ENCODE measurements at places on chromosomes 12 and 14.

- no peak for DNase-seq
Observed at GRCh38 chr12:105705235-105705634, 374.7 kb downstream of the C12orf75 start.

DNA sequence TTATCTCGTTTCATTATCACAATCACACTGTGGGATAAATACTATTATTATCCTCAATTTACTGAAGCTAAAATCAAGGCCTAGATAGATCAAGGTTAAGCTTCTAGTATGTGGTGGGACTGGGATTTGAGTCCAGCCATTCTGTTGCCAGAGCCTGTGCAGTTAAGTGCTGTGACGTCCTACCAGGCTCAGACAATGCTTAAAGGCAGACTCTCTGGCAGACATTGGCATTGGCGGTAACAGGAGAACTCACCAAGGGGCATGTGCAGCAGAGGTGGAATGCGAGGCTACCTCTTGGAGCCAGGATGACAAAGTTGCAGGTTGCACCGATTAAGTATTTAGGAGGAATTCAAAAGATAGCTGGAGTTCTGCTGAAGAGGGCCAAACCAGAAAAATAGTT, 155.6 kb upstream of the IFNG-AS1 start:
- DNase-seq, result no peak

DNA sequence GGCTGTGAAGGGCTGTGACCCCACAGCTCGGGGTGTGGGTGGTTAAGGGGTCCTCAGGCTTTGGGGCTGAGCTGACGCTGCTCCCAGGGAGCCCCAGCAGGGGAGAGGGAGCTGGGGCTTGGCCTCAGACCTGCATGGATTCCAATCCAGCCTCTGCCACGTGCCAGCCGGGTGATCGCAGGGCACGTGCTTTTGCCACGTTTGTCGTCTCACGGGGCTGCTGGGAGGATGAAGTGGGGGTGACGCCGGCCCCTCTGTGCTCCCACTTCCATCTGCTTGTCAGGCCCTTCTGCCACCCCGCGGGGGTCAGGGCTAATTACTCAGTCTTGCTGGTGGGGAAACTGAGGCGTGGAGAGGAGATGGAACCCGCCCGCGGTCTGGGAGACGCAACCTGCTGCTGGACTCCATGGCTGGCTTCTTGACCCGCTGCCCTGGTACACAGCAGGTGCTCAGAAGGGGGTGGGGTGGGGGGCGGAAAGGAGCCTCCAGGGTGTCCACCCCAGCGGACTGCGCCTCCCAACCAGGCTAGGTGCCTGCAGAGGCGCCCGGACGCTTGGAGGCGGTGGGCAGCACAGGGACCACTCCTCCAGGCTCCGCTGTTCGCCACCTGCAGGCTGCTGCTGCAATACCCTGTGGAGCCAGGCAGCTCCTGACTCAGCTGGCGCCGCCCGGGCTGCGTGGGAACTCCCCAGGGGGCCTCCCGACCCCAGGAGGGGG, 36.4 kb upstream of the PRIMA1 start:
- DNase-seq, result no peak

- no peak for DNase-seq
Observed at GRCh38 chr12:25755971-25756260, 202.6 kb upstream of the RASSF8 start.

GRCh38 chr14:71907793-71908515, 24.3 kb upstream of the RGS6 start:
- DNase-seq, result no peak

GRCh38 chr12:100632445-100632892, 59.0 kb downstream of the GAS2L3 start:
- DNase-seq, result no peak

DNA sequence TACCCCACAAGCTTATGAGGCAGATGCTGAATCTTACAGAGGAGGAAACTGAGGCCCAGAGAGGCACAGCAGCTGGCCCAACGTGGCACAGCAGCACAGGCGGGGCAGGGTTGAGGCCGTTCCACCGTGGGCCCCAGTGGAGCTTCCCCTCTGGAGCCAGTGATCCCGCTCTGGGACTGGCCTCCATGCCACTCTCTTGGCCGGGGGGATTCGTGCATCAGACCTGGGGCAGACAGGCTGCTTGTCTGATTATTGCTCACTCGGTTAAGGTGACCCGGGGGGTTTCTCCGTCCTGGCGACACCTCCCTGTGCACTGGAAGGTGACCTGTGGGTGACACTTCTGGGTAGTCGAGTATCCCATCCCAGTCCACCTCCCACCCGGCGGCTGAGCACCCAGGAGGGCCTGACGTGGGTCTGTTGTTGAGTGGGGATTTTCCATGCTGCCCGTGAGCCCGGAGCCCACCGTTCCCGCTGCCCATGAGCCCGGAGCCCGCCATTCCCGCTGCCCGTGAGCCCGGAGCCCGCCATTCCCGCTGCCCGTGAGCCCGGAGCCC, 27.8 kb downstream of the NOC4L start:
- DNase-seq, result no peak

- no peak for DNase-seq
Observed at GRCh38 chr14:99737451-99737951, 53.4 kb downstream of the CYP46A1 start.

- DNase-seq, result no peak
Observed at GRCh38 chr14:89348722-89349121, 68.3 kb downstream of the FOXN3 start.

- DNase-seq, result no peak
Observed at GRCh38 chr12:92070054-92070863, 75.4 kb downstream of the BTG1 start.

GRCh38 chr12:56338308-56339157, at the start of gene IL23A:
TSS of gene IL23A (plus strand) at chr12:56338884. CDS start at chr12:56339045, 161 bp downstream.
- DNase-seq, result no peak

GRCh38 chr14:95327558-95328374, 8.1 kb upstream of the CLMN start:
- DNase-seq, result no peak

GRCh38 chr12:6765634-6766581, at the start of gene PTMS:
TSS of gene PTMS (plus strand) at chr12:6766363. CDS start at chr12:6766706, 343 bp downstream.
- peak; percentile 94 for DNase-seq

- DNase-seq, result no peak
Observed at GRCh38 chr12:84785951-84786350, 126.6 kb downstream of the SLC6A15 start.

- no peak for DNase-seq
Observed at GRCh38 chr12:6946033-6946919, 2.5 kb downstream of the C12orf57 start.

- DNase-seq, result no peak
Observed at GRCh38 chr14:71430678-71431376, 501.4 kb upstream of the RGS6 start.

- no peak for DNase-seq
Observed at GRCh38 chr14:54105898-54106297, 149.3 kb upstream of the BMP4 start.

DNA sequence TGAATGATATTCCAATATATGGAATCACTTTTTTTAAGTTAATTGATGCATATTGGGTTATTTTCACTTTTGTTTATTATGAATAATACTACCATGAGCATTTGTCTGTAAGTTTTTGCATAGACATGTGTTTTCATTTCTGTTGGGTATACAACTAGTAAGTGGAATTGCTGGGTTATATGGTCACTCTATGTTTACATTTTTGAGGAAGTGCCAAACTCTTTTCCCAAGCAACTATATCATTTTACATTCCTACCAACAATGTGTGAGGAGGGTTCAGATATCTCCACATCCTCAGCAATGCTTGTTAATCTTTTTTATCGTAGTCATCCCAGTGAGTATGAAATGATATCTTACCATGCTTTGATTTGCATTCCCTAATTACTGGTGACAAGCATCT, 64.0 kb downstream of the MON2 start:
- DNase-seq, result no peak

DNA sequence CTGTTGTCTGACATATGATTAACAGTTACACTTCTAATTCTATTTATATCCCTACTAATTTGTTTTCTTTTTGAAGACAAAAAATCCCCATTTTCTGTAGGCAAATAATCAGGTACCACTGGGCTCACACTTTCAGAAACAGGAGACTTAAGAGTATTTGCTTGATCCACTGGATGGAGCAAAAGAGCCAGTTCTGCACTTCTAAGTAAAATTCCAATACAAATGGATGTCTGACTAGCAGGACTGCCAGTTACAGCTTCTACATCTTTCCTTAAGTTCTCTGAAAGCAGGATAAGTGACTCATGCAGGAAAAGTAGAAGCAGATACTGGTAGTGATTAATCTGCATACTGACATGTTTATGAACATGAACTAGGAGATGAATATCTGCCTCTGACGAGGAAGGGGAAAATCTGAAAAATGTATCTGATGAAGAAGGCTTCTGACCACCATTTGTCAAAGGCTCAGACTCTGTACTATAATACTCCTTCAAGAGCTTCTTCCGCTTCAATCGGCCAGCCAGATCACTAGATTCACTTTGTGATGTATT, 73.8 kb upstream of the ANKS1B start:
- no peak for DNase-seq

- DNase-seq, result no peak
Observed at GRCh38 chr12:86729739-86730138, 473.5 kb upstream of the MGAT4C start.

DNA sequence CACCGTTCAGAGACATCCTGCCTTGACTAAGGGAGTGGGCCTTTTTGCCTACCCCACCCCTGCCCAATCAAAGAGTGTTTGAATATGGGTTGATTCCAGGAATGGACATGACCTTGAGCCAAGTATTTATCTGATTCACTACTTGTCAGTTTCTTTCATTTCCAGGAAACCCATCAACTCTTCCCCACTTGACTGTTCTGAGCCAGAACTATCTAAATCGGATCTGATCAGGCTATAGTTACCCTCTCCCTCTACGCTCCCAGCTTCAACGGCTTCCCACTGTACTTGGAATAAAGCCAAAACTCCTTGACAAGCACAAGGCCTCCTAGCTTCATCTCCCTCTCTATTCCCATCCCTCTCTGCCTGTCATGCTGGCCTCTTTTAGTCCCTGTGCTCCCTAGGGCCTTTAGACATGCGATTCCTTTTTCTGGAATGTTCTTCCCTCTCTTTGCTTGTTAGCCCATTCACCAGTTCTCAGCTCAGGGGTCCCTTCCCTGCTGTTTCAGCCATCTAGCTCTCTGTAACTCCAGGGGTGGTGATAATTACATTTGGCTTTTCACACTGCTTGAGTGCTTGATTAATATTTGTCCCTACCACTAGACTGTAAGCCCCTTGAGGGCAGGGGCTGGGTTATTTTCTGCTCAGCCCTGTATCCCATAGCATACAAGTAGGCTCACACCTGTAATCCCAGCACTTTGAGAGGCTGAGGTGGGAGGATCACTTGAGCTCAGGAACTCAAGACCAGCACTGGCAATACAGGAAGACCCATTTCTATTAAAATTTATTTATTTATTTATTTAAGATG, 5.5 kb upstream of the ITPK1 start:
- no peak for DNase-seq

DNA sequence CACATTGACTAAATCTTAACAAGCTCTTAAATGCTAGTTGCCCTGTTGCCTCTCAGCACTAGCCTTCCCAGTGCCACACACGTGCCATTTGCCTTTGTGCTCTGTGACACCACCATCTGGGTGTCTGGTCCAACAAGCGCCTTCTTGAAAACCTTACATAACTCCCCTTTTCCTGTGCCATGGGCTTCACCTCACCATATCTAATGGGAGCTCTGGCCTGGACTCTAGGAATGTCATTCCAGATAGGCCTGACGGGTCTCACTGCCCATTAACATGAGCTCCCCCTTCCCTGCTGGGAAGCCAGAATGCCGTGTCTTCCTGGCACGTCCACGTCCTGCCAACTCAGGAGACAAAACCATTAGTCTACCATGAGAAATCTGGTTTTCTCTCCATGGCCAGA, 24.4 kb downstream of the SSPN start:
- no peak for DNase-seq

DNA sequence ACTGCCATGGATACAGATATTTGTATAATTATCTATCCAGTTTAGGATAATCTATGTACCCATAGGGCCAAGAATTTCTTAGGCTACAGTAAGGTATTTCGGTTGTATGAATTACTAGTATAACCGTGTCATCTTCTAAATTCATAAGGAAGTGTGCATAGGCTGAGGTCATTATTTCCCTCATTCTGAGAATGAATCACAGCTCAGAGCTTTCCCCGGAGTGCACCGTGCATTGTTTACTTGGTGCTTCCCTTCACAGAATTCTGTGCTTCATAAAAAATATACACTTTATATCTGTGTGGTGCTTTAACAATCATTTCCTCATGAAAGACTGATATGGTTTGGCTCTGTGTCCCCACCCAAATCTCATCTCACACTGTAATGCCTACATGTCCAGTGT, 514.1 kb downstream of the ETNK1 start:
- no peak for DNase-seq

DNA sequence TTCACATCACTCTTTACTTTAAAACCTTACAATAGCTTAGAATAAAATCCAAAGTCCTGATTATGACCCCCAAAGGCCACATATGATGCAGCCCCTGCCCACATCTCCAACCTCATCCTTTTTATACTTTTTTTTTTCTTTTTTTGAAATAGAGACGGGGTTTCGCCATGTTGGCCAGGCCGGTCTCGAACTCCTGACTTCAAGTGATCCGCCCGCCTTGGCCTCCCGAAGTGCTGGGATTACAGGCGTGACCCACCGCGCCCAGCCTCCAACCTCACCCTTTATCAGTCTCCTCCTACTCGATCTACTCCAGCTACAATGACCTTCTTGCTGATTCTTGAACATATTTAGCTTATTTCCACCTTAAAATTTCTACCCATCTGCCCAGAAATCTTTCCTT, 1.2 kb upstream of the MAPKAPK5 start:
- no peak for DNase-seq

DNA sequence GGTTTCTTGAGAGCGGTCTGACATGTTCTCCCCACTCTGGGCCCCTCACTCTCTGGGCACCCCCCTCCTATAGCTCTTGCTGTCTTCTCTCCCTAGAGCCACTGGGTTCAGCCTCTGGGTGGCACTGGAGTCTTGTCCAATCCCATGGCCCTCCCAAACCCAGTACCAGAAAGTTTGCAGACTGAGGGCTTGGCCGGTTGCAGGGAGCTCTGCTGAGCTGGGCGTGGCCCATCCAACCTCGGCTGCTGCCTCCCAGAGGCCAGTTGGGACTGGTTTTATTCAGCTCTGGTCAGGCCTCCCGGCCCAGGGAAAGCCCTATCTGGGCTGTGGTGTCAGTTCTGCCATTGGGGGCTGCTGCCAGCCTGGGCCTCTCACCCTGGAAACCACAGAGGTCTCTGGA, 37.9 kb downstream of the ISCA2 start:
- peak; percentile 47 for DNase-seq

GRCh38 chr12:104095289-104095688, 31.0 kb downstream of the HCFC2 start:
- DNase-seq, result no peak

DNA sequence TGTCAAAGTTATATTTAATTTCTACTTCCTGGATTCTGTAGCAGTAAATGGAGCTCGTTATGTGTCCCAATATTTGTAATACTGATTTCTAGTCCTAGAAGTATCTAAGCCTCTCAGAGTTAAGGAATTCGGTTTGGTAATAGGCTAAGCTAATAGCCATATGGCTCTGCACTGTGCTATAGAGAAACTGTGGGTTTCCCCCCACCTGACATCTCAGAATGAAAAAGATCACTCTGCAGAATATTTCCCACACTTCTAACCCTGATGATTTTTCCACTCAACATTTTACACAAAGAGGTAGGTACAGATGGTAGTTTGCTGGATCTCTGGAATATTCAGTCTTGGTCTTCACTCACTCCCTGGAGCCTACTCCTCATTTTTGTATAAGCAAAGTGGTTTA, 71.2 kb downstream of the BORCS5 start:
- DNase-seq, result no peak
